NCI-H1417 treated with DMSO at 0.1 percent for 48 hours (cell line): ENCODE measurements at places on chromosomes 11 and 22.

- no peak for DNase-seq
These were observed 1432.5 kb downstream of the BRD1 start for GRCh38 chr22:48395201-48395600.

DNA sequence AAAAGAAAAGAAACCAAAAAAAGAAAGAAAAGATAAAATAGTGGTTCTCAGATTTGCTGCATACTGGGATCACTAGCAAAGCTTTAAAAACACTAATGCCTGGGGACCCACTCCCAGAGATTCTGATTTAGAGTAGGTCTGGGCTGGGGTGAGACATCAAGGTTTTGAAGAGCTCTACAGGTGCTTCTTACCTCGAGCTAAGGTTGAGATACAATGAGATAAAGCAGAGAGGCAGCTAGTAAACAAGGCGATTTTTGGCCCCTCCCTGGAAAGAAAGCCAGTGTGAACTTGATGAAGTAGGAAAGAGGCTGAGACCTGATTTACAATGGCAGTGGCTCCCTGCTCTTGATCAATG is 327.6 kb upstream of the CCDC90B start:
- DNase-seq: no peak

- no peak for DNase-seq
These were observed 156.8 kb downstream of the NAV2 start for GRCh38 chr11:19869466-19869865.

DNA sequence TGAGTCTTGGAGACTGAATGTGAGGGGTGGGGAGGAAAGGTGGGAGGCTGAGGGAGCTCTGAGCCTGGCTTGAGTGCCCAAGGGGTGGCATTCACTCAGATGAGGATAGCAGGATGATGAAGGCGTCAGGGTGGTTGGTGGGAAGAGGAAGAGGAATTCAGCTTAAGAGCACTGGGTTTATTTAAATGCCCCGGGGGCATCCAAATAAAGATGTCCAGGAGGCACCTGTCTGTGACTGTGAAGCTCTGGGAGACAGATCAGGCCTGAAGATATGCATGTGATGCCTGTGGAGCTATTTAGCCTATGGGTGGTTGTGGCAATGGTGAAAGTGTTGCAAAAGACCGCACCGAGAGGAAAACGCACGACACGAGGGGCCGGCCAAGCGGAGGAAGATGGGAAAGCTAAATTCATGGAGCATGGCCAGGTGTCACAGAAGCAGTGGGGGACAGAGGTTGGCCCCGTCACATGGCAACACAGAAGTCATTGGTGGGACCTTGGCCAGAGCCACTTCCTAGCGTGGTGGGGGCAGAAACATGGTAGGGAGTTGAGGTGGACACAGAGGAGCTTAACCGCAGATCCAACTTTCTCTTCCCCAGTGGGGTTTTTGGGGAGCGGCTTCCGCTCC is 15.5 kb downstream of the SLC37A2 start:
- DNase-seq: no peak

GRCh38 chr22:46739094-46739870 is 1.2 kb upstream of the CERK start:
- no peak for DNase-seq

DNA sequence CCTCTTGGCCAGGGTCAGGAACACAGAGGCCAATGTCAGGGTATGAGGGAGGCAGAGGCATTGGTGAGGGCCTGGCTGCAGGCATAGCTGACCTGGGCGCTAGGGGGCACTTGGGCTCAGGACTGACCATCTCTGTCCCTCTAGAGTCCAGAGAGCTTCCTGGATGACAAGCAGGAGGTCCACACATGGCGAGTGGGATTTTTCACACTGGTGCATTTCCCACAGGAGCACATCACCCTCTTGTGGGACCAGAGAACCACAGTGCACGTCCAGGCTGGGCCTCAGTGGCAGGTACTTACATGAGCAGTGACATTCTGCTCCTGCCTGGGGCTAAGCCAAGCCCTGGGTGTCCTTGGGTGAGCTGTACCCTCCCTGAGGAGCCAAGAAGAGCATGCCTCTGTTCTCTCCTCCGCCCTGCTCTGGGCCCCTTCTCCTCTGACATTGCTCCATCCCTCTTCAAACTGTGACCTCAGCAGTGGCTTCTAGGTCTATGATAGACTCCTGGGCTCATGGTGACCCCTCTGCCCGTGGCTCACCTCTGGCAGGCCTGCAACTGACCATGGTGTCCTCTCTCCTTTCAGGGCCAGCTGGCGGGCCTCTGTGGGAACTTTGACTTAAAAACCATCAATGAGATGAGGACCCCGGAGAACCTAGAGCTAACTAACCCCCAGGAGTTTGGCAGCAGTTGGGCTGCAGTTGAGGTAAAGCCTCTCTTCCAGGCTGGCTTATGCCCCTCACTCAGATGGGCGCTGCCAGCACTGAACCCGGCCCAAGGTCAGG is 46.6 kb downstream of the OTOG start:
- no peak for DNase-seq

DNA sequence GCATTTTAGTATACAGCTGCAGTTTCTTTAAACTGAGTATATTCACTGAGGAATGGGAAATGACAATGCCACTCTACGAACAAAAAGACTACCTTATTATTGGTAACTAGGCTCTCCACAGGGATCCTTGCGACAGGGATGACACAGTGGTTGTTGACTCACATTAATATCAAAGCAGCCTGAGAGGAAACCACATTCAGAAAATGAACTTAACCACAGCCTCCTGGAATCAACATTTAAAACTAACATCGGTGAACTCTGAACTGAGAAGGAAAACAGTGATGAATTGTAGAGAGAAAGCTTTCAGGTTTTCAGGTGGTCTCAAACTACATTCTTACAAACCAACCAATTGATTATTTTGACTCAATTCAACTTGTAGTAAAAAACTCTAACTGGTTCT is 90.3 kb upstream of the MTMR2 start:
- DNase-seq: no peak

DNA sequence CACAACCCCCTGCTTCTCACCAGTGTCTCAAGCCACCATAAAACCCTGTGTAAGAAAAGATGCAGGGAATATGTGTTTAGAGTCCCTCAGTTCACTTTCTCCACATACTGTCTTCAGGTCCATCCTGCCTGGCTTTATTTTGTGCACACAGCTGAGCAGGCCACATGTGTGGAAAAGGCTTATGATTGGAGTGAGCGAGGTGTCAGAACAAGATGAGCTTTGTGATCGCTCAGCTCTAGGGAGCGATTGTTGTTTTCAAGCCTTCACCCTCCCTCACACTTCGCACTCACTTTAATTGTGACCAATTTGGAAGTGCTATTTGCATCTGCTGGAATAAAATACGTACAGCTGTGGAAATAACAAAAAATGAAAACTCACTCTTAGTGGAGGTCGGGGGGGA is 931.1 kb upstream of the TENM4 start:
- DNase-seq: no peak

- no peak for DNase-seq
These were observed 11.6 kb downstream of the PISD start for GRCh38 chr22:31650391-31650790.

- DNase-seq: no peak
These were observed 36.0 kb downstream of the DDIAS start for GRCh38 chr11:82937554-82937953.

- DNase-seq: no peak
These were observed 45.5 kb upstream of the TTLL12 start for GRCh38 chr22:43232445-43232844.

DNA sequence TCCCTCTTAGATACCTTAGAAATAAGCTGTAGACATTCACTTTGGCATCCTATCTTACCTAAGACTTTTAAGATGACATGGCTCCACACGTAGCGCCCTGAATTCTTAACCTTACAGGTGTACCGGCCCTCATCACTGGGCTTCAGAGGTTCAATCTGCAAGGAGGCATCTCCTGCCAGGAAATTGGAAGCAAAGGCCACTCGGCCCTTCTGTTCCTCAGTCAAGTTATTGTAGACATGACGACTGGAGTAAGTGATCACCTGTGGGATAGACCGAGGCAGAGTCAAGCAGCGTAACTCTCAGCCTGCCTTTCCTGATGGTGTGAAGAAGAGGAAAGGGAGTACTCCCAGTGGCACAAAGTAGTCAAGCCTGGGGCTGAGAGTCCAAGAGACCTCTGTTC is 22.5 kb upstream of the HSPA8 start:
- no peak for DNase-seq

GRCh38 chr11:61004180-61004611 is 32.7 kb downstream of the CD6 start:
- no peak for DNase-seq

- DNase-seq: no peak
These were observed 15.3 kb upstream of the IL17REL start for GRCh38 chr22:50027639-50028537.

- no peak for DNase-seq
These were observed 589.0 kb downstream of the NELL1 start for GRCh38 chr11:21258414-21258813.

DNA sequence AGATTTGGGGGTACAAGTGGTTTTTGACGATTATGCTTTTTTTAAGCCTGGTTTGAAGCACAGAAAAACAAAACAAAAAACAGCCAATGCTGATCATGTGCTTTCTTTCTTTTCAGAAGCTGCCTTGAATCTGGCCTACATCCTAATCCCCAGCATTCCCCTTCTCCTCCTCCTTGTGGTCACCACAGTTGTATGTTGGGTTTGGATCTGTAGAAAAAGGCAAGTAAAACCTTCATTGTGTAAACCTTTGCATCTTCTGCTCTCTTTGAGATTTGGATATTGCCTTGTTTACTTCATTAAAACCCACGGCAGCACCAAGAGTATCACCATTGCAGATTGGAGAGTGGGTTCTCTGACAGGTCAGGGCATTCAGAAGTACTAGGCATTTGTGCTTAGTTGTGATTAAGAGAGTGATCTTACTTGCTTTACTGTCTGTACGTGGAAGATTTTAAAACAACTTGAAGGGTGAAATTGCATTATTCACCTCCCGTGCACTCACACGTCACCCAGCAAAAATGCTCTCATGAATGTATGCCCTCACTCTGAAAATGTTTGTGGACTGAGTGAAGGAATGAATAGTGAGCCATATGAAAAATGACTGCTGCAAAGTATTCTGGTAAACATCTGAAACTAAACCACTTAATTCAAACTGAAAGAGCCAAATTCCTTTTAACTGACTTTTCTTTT is 17.0 kb downstream of the LAYN start:
- no peak for DNase-seq

DNA sequence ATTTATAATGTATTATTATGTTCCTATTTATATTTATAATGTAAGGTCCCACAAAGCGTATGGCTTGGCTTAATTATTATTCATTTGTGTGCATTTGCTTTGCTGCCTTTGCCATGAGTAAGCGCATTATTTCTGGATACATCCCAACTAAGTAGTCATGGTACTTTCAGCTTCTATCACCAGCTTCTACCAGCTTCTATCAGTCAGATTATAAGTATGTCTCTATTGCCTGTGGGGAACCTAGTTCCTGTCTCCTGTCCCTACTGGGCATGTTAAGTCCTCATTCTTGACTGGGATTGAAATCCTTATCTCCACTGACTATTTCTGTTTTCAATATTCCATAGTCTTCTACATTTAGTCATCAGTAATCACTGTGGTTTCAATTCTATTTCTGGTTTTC is 33.5 kb upstream of the OR10W1 start:
- no peak for DNase-seq

- no peak for DNase-seq
These were observed 33.9 kb downstream of the ALX4 start for GRCh38 chr11:44275961-44276550.

DNA sequence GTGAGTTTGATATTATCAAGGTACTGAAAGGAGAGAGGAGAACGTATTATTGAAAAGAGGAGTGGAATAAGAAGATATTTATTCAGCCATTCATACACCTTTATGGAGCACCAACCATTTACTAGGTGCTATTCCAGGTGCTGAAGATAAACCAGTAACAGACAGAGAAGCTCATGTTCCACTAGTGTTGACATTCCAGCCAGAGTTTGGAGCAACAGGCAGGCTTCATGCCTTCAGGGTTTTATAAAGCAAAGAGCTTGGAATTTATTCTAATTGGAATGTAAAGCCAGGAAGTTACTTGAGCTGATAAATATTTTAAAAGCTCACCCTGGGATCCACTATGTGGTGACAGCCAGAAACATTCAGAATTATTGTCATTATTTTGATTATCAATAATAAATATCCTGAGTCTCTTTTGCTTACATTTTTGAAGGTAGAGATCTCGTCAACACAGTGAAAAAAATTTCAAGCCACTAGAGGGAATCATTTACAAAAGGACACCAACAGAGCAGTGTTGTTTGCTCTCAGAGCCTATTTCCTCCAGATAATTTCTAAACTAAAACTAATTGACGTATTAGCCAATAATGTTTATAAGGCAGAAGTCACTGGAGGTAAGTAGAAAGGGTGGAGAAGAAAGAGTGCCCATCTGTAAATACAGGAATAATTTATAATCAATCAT is 172.0 kb downstream of the KCNA4 start:
- DNase-seq: no peak

DNA sequence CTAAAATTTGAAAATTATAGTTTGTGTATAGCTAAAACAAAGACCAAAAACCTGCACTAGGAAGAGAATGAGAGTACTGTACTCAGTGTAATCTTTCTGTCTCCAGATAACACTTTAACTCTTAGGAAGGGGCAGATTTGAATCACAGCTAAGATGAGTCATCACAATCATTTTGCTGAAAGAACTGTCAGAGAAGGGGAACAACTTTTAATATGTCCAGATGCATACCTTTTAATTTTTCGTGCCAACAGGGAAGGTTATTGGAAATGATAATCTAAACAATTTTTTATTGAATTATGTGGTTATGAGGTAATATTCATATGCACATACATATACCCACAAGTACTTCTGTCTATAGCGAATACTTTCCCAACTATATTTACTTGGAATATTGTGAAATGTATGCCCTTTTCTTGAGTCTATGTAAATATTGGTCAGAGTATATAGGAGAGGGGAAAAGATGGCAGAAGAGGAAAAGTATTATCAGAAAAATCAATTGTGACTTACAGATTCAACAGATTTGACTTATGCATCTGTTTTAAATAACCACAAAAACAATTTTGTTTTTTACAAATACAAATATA is 51.1 kb upstream of the MUC15 start:
- DNase-seq: no peak

DNA sequence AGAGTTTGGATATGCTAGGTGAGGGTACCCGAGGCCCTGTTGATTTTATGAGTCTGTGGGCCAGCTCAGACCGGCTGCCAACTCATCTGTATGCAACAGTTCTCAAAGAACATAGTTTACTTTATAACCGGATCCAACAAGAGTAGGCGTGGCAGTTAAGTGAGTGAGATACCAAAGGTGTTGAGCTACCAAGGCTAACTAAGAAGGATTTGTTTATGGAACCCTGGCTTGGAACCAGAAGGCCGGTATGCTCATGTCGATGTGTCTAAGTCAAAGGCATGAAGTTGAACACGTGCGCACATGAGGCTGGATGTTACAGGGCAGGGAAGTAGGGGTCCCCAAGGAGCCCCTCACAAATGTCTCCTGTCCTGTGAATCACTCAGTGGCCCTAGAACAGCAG is at the start of gene KCNJ1:
Gene KCNJ1, minus strand, starts transcription at position 20 of the 400 bp plus-strand sequence. CDS start 27,053 bp downstream, outside the sequence.
- DNase-seq: no peak

GRCh38 chr11:127000981-127001380 is 411 bp upstream of the KIRREL3 start:
- no peak for DNase-seq

- no peak for DNase-seq
These were observed 140.4 kb downstream of the PARVA start for GRCh38 chr11:12517741-12518140.
